B cell (primary cell): ENCODE measurements at places on chromosomes 7 and 10.

- DNase-seq: no peak
These were observed 108.6 kb downstream of the PPP1R3A start for GRCh38 chr7:113810080-113810744.

GRCh38 chr10:123153486-123154091 lies 613 bp upstream of the BUB3 start:
- peak; percentile 15 for DNase-seq

GRCh38 chr7:4185136-4185535 lies 497.0 kb upstream of the FOXK1 start:
- no peak for DNase-seq

GRCh38 chr10:88116971-88117626 lies 253.7 kb downstream of the PTEN start:
- DNase-seq: peak; percentile 22
